ENCODE measurements at places on chromosomes 16 and 17. TPM values are rescaled to one million over a fixed set of nuclear protein-coding genes. Genes with fewer than 3 reads are reported as not detected.

DNA sequence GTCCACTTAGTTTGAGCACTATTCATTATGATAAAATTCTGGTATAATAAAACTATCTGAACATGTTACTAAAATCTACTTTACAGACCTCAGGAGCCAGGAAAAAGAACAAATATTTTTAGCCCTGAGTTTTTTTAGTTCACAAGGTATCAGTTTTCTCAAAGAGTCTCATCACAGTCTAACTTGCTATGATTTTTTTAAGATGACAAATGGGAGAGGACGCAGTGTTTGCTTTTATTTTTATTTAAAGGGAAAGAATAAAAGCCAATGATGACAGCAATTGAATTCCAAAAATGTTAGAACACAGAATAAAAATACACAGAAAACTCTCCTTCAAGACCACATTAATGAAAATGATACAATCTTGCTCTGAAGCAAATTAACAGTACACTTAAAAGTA is 7.4 kb downstream of the MED13 start:
- H3K27ac ChIP-seq: no peak overlapping the region
- H3K27me3 ChIP-seq: no peaks in the 10 kb centered on the region
- H3K4me3 ChIP-seq: no peak overlapping the region

- H3K4me1 ChIP-seq: no peaks in the 10 kb centered on the region
- H3K27ac ChIP-seq: no peak overlapping the region
Measured at GRCh38 chr16:88444826-88445582, 8.1 kb upstream of the ZFPM1 start.

GRCh38 chr17:9343516-9343915 is 232.1 kb downstream of the STX8 start:
- H3K4me1 ChIP-seq: no peaks in the 10 kb centered on the region
- H3K27me3 ChIP-seq: no peaks in the 10 kb centered on the region
- no peak overlapping the region for H3K27ac ChIP-seq
- H3K36me3 ChIP-seq: no peaks in the 10 kb centered on the region
- no peak overlapping the region for H3K4me3 ChIP-seq
- peak; percentile 22 for DNase-seq

DNA sequence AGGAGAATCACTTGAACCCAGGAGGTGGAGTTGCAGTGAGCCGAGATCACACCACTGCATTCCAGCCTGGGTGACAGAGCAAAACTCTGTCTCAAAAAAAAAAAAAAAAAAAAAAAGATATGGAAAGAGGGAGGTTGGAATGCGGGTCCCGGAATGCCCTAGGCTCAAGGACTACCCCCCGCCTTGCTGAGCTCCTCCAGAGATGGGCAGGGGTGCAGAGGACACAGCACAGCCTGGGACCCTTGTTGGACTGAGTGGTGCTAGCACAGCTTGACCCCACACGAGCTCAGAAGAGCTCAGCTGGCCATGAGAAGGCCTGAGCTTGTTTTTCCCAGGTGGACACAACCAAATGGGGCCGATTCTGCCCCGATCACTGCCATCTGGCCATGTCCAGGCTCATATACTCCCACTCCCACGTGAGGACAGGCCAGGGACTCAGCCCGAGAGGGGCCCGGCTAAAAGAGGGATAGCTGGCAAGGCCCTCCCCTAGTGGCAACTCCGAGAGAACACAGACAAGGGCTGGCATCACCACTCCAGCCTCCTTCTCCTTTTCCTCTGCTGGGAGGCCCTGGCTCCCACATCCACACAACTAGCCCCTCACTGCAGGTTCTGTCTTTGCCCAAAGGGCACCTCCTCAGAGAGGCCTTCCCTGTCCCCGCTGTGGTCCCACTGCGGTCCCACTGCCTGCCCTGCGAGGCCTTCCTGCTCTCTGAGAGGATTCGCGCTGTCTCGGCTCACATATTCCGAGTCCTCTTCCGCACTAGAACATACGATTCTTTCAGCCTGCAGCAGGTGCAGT is 11.0 kb downstream of the SGCA start:
- H3K27me3 ChIP-seq: no peaks in the 10 kb centered on the region
- no peaks in the 10 kb centered on the region for H3K4me1 ChIP-seq

GRCh38 chr16:23064639-23065038 is 84.6 kb downstream of the USP31 start:
- no peaks in the 10 kb centered on the region for H3K4me1 ChIP-seq
- DNase-seq: no peak
- no peaks in the 10 kb centered on the region for H3K36me3 ChIP-seq

DNA sequence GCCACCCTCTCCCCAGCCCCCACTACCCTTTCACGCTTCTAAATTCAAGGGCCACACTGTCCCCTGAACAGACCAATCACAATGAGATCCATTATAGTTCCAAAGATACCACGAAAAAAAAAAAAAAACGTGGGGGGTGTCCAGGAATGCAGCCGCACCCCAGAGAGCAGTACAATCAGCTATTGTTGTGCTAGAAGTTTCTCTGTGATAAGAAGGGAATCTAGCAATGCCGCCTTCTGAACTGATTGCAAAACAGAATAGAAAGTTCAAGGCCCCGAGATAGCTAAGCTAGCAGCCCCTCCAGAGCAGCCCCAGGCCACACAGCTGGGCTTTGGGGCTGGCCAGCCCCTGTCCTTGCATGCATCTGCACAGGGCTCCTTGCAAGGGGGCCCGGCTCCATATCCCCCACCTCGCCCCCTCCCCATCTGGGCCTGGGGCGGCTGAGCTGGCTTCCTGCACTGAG is 86.9 kb upstream of the CBX4 start:
- no peak for DNase-seq
- peaks cover 38% of the 10 kb centered on the region for H3K27me3 ChIP-seq
- H3K36me3 ChIP-seq: no peaks in the 10 kb centered on the region
- no peak overlapping the region for H3K4me3 ChIP-seq
- H3K27ac ChIP-seq: no peak overlapping the region

GRCh38 chr16:87833548-87833947 is 35.8 kb downstream of the SLC7A5 start:
- DNase-seq: no peak
- H3K27me3 ChIP-seq: no peaks in the 10 kb centered on the region
- no peaks in the 10 kb centered on the region for H3K36me3 ChIP-seq
- no peak overlapping the region for H3K27ac ChIP-seq
- no peaks in the 10 kb centered on the region for H3K4me1 ChIP-seq

DNA sequence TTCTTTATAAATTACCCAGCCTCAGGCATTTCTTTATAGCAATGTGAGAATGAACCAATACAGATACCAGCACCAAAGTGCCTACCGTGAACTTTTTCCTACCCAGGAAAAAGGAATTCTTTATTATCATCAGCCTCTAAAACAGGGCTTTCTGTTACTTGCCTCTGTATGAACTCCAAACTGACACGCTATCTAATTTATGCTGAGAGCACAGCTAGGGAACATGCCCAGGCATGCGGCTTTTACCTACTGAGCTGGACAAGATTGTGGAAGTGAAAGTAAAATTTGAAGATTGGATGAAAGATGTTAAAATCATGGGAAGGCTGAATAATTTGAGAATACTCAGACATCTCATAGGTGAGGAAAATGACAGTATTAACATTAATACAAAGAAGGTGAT is 24.4 kb upstream of the ADCY9 start:
- H3K4me3 ChIP-seq: no peak overlapping the region
- no peaks in the 10 kb centered on the region for H3K27me3 ChIP-seq
- peak overlapping the region; percentile 39 for H3K27ac ChIP-seq
- H3K36me3 ChIP-seq: no peaks in the 10 kb centered on the region
- DNase-seq: no peak

- no peaks in the 10 kb centered on the region for H3K4me1 ChIP-seq
- peak; percentile 64 for DNase-seq
- H3K27ac ChIP-seq: no peak overlapping the region
- H3K36me3 ChIP-seq: no peaks in the 10 kb centered on the region
- H3K27me3 ChIP-seq: no peaks in the 10 kb centered on the region
Measured at GRCh38 chr17:82414548-82415281, 3.4 kb upstream of the HEXD start.

DNA sequence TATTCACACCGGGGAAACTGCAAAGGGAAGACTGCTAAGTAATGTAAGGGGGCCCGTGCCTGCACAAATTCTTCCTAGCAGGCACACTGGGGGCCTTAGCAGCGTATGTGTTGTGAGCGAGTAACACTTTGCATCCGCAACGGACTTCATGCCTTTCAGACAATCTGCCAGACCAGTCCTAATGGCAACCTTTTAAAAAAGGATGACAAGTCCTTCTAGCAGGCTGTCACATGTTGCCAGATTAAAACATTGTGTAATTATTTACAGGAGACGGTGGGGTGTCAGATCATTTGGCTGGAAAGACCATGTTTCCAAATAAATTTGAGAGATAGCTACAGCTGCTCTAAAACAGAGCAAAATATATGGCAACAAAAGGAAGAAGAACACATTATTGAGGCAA is 46.1 kb downstream of the CPPED1 start:
- H3K27me3 ChIP-seq: no peaks in the 10 kb centered on the region
- no peak overlapping the region for H3K4me3 ChIP-seq
- no peaks in the 10 kb centered on the region for H3K36me3 ChIP-seq
- H3K27ac ChIP-seq: no peak overlapping the region
- H3K4me1 ChIP-seq: no peaks in the 10 kb centered on the region

DNA sequence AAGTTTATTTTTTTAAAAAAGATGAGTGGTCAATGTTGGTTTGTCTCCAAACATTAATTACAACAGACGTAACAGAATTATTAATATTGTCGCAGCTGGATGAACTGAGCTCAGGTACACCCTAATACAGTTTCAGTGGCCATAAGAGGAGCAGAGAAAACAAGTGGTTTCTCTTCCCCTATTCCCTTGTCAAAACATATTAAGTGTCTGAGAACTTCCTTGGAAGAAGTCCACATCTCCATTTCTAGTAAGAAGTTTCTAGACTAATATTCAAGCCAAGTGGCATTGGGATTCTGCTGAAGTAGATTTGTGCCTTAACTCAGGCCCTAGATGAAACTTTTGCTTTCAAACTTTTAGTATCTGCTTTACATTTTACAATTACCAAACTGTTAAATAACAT is 47.7 kb downstream of the GNA13 start:
- no peaks in the 10 kb centered on the region for H3K36me3 ChIP-seq
- H3K4me3 ChIP-seq: no peak overlapping the region
- H3K4me1 ChIP-seq: no peaks in the 10 kb centered on the region

GRCh38 chr17:633641-634101 is 81.0 kb downstream of the VPS53 start:
- H3K27ac ChIP-seq: peak overlapping the region; percentile 66
- H3K4me3 ChIP-seq: no peak overlapping the region
- H3K36me3 ChIP-seq: no peaks in the 10 kb centered on the region
- peak; percentile 38 for DNase-seq
- no peaks in the 10 kb centered on the region for H3K27me3 ChIP-seq

- H3K4me1 ChIP-seq: no peaks in the 10 kb centered on the region
- H3K36me3 ChIP-seq: no peaks in the 10 kb centered on the region
- no peak overlapping the region for H3K27ac ChIP-seq
- no peaks in the 10 kb centered on the region for H3K27me3 ChIP-seq
Measured at GRCh38 chr17:46270032-46270431, 24.9 kb upstream of the LRRC37A start.

- no peak overlapping the region for H3K27ac ChIP-seq
- H3K27me3 ChIP-seq: no peaks in the 10 kb centered on the region
- H3K4me3 ChIP-seq: no peak overlapping the region
- no peaks in the 10 kb centered on the region for H3K4me1 ChIP-seq
- no peak for DNase-seq
Measured at GRCh38 chr17:1120596-1121441, 59.0 kb downstream of the ABR start.

DNA sequence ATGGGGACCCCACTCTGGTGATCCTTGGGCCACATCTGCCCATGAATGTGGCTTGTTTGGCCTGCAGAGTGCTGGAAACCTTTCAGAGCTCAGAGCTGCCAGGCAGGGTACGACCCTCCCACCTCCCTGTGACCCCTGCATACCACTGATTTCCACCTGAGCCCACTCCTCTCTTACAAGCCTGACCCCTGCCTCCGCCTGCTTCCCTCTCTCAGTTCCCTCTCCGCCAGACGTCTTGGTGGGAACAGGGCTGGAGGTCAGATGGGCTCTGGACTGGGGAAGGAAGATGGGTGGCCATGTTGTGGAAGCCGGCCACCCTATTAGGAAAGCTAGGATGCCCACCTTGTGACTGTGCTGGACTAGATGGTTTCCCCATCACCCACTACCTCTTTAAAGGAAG is 185.1 kb downstream of the KATNIP start:
- no peaks in the 10 kb centered on the region for H3K4me1 ChIP-seq
- no peaks in the 10 kb centered on the region for H3K36me3 ChIP-seq
- no peaks in the 10 kb centered on the region for H3K27me3 ChIP-seq
- no peak overlapping the region for H3K27ac ChIP-seq
- no peak overlapping the region for H3K4me3 ChIP-seq

DNA sequence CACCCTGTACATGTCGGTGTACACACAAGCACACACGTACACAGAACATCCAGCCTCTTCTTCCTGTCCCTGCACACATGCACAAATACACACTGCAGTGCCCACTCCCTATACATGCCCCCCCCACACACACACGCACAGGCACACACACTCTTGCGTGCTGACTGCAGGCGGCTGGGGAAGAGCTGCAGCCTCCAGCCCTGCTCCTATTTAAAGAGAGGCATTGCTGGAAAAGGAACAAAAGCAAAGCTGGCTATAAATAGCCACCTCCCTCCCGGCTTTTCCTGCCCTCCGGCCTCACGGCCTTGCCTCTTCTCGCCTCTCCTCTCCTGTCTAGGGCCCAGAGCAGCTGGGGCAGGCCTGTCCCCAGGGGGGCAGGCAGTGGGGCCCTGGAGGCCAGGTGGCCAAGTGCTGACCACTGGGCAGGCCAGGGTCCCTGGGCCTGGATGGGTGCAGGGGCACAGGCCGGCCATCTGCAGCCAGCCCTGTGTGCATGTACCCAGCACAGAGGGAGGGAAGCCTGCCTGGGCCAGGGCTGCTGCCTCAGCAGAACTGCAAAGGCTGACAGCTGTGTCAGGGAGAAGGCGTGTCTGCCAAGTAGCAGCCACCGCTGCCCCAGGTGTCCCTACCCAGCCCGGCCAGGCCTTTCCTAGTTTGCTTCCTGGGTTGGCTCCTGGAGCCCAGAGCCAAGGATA is 25.4 kb downstream of the RTN4RL1 start:
- H3K36me3 ChIP-seq: no peaks in the 10 kb centered on the region
- H3K4me3 ChIP-seq: no peak overlapping the region
- no peaks in the 10 kb centered on the region for H3K27me3 ChIP-seq
- H3K4me1 ChIP-seq: peaks cover 15% of the 10 kb centered on the region
- peak overlapping the region; percentile 82 for H3K27ac ChIP-seq

DNA sequence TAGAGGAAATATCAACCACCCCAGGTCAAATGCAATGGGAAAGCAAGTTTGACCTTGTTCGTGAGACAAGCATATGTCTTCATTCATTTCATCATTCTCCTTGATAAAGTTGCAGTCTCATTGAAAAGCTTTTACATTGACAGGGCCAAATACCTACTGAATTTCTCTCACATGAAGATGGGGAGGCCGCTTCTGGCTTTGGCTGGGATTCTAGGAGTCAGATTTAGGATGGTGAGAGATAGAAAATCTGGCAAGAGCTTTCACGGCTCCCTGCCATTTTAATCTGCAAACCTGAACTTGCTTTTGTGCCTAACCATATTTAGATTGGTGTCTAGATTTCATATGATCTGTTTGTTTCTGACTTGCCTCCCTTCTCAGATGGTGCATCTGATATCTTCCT is 88.0 kb downstream of the TMEM100 start:
- H3K27ac ChIP-seq: no peak overlapping the region
- no peaks in the 10 kb centered on the region for H3K36me3 ChIP-seq
- H3K4me1 ChIP-seq: no peaks in the 10 kb centered on the region
- H3K27me3 ChIP-seq: no peaks in the 10 kb centered on the region

The PARD6A gene
- 7.9 TPM for total RNA-seq

The TMEM88 gene
- total RNA-seq: 38.6 TPM

The CUEDC1 gene
- 7.9 TPM for total RNA-seq

The GPR142 gene
- 0.73 TPM for total RNA-seq

The TOM1L2 gene
- total RNA-seq: 85.9 TPM

The CTRB2 gene
- total RNA-seq: not detected

The CCDC78 gene
- 5.3 TPM for total RNA-seq

The CA5A gene
- not detected for total RNA-seq

The GNAO1 gene
- 0.26 TPM for total RNA-seq

Measured in uterus (tissue), 4 donors.